ENCODE measurements at places on chromosomes 12 and 14. TPM values are rescaled to one million over a fixed set of nuclear protein-coding genes. Genes with fewer than 3 reads are reported as not detected.

GRCh38 chr12:28866715-28867503, 282.2 kb upstream of the FAR2 start:
- DNase-seq = no peak

- DNase-seq = no peak
Observed at GRCh38 chr12:96337953-96338352, 62.3 kb downstream of the CDK17 start.

The BEST3 gene
- polyA plus RNA-seq = 0.75 TPM

The DAO gene
- not detected for polyA plus RNA-seq
